ENCODE measurements at places on chromosomes 7 and 10.

DNA sequence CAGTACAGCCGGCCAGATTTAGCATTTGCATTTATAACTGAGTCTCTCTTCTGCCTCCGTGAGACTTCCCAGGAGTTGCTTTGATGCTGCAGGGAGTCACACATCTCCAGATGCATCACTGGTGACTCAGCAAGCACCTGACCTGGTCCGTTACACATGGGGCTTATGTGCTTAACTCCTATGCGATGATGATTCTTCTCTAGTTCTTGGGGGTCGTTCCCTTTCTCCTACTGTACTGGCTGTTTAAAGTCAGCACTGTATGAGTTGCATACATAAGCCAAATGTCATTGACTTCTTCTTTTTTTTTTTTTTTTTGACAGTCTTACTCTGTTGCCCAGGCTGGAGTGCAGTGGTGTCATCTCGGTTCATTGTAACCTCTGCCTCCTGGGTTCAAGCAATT lies 13.0 kb upstream of the AKR1E2 start:
- no peak for DNase-seq

DNA sequence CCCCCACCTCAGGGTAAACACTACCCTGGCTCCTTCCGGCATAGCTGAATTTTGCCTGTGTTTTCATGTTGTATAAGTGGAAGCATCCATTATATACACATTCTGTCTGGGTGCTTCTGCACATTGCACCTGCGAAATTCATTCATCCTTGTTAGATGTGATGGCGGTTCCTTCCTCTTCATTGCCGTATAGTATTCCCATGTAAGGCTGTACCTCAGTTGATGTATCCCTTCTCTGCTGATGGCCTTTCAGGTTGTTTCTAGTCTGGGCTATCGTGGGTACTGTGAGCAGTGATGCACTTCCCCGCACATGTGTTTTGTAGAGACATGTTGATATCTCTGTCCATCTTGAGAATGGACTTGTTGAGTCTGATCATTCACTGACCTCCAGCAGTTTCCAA lies 28.9 kb downstream of the ELFN1 start:
- no peak for DNase-seq

DNA sequence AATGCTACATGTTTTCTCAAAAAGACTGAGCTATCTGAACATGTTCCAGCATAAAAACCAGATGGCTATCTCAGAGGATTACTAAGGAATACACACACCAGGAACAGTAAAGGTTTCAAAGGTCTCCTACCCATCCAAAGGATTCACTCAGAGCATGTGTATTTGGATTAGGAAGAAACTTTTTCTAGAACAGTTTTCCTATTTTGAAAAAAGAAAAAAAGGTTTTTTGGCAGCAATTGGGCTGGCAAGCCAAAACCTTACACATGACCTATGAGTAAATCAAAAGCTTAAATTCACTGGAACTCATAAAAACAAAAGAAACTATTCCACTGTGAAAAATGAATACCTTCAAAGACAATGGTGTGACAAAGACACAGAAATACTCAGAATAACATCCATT lies 9.6 kb downstream of the TPK1 start:
- no peak for DNase-seq

DNA sequence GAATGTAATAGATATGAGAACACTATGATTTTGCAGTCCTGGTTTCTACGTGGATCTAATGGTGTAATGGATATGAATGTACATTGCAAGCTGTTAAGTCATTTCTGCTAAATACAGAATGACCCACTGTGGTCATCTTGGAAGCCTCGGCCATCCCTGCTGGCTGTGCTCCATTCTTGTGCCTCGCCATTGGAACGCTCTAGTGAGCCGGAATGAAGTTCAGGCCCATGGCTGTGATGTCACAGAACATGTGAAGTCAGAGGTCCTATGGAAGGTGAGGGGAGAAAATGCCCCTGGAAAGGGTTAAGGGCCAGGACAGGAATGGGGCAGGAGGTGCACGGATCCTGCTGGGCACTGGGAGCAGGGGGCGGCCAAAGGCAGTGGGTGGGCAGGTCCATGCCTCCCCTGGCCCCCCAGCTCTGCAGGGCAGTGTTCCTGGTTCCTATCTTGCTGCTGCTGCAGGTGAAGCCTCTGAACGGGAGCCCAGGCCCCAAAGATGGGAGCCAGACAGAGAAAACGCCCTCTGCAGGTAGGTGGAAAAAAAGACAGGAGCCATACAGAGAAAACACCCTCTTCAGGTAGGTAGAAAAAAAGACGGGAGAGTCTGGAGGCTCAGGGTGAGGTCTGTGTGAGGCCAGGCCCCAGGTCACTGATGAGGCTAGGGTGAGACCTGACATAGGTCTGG lies at the start of gene LLCFC1:
Gene LLCFC1, plus strand, starts transcription at position 259 of the 685 bp plus-strand sequence. Its CDS starts 138 bp downstream, at position 397.
- no peak for DNase-seq

DNA sequence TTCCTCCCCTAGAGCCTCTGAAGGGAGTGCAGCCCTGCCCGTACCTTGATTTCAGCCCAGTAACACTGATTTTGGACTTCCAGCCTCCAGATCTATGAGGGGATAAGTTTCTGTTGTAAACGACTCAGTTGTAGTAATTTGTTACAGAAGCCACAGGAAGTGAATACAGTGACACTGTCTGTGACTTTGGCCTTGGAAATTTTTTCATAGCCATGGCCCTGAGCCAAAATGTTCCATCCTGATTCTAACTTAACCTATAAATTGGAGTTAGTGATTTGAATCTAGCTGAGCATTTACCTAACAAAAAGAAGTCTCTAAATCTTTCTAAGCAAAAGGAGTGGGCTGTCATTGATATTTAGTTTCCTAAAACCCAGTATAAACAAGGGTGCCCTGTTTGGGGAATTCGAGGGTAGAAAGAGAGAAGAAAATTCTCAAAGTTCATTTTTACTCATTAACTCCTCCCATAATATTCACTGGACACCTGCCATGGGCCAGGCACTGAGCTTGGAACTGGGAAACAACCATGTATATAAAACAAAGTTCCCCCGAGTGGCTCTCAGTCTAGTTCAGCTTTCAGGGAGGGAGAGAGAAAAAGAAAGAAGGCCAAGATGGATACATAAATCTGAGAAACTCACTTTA lies 162.3 kb downstream of the SKIDA1 start:
- DNase-seq, result no peak

DNA sequence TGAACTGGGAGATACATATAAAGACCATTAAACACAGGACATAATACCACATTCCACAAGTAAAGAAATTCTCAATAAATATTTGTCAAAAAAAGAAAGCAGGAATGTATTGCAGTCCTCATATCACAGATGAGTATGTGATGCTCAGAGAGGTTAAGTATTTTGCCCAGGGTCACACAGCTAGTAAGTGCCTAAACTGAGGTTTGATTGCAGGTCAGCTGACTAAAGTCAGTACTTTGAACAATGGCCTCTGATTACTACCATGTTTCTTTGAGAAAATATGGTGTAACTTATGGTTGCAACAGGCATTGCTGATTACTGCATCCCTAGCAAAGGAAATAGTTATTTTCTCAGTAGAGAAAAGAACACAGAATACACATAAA lies 267.1 kb downstream of the ELMO1 start:
- no peak for DNase-seq

- no peak for DNase-seq
Measured at GRCh38 chr7:23230641-23231101, 15.9 kb upstream of the GPNMB start.

DNA sequence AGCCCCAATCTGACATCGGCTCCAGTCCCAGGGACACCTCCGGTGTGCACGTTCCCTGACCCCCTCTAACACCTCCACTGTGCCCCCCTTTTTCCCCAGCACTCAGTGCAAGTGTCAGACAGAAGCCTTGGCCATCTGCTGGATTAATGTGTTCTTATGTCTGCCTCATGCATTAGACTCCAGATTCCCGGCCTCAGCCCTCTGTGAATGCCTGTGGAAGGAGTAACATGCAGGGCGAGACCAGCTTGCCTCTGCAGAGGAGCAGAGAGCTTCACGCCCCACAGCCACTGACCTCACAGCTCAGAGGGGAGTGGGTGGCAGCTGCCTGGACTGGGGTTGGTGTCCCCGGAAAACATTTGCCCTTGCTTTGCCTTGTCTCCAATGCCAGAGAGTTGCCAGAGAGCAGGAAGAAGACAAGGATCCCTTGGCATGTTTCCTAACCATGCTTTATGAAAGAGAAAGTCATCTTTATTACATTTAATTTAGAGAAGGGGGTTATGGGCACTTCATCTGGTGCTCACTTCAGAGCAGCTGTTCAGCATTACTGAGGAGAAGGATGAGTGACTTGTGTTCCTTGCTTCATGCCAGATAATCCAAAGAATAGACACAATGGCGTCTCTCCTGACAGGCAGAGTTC lies 91.6 kb upstream of the CXCL12 start:
- no peak for DNase-seq

DNA sequence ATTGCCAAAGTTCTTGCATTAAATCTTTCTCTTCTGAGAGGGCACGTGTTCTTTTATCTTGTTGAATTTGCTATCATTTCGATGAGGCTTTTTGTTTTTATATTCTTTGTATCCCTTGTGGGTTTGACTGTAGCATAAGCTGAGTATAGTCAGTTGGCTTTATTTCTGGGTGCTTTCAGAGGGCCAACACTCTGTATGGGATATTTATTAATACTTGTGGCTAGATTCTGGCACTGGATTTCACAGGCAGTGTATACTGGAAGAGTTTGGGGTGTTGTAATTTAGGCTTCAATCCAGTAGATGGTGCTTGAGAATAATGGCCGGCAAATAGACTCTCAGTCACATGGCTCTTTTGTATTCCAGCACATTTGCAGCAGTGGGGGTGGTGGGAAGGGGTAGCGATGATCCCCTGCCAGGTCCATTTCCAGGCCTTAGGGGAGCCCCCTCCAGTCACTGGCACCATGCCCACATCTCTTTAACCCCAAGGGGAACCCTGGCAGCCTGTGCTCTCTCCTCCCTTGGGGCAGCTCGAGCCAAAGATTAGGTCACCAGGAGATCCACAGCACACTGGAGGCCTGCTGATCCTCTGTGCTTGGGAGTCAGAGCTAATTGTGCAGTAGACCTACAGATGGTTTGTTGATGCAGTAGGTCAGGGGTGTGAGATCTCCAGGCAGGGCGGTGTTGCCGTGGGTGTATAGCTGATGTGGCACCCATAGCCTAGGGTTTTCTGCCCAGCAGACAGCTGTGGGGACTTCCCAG lies 81.8 kb downstream of the PTPN20 start:
- no peak for DNase-seq

DNA sequence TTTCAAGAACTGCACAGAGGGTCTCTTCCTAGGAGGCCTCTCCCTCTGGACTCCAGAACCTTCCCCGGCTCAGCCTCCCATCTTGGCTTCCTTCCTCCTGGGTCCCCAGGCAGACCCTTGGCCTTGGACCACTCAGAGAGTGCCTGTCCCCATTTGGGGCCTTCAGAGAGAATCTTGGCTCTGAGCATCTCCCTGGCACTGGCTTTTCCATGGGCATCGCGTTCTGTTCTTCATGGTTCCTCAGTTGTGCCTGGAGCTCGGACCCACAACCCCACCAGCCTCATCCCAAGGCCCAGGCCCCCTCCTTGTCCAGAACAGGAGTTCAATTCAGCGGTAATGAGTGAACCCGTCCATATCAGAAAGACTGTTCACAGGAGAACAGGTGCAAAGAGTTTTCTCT lies 73.4 kb downstream of the VIPR2 start:
- no peak for DNase-seq

GRCh38 chr10:123229927-123230630 lies 75.9 kb downstream of the BUB3 start:
- no peak for DNase-seq

GRCh38 chr10:70650718-70651117 lies 21.6 kb upstream of the ADAMTS14 start:
- no peak for DNase-seq

GRCh38 chr7:155311826-155312537 lies 14.3 kb downstream of the INSIG1 start:
- DNase-seq, result no peak

DNA sequence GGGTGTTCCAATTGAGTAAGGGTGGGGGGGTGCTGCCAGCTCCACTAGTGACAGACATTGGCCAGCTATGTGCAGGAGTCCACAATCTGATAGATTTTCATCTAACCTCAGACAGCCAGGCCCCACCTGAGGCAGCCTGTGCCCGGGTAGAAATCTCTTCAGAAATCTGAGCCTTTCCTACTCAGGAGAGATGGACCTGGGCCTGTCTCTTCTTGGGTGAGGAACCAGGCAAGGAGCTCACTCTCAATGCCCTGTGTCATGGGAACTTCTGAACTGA lies 86.9 kb downstream of the UBE2H start:
- DNase-seq, result no peak

GRCh38 chr10:79562135-79562756 lies 2.0 kb upstream of the SFTPA2 start:
- peak; percentile 11 for DNase-seq

DNA sequence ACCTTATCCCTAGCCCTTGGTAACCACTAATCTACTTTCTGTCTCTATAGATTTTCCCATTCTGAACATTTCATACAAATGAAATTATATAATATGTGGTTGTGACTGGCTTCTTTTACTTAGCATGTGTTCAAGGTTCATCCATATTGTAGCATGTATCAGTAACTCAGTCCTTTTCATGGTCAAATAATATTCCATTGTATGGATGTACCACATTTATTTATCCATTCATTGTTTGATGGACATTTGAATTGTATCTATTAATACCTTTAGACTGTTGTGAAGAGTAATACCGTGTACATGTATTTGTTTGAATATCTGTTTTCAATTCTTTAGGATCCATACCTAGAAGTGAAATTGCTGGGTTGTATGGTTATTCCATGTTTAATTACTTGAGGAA lies 210.2 kb downstream of the BMPER start:
- DNase-seq, result no peak

GRCh38 chr7:11054033-11054432 lies 80.4 kb downstream of the PHF14 start:
- DNase-seq, result no peak

DNA sequence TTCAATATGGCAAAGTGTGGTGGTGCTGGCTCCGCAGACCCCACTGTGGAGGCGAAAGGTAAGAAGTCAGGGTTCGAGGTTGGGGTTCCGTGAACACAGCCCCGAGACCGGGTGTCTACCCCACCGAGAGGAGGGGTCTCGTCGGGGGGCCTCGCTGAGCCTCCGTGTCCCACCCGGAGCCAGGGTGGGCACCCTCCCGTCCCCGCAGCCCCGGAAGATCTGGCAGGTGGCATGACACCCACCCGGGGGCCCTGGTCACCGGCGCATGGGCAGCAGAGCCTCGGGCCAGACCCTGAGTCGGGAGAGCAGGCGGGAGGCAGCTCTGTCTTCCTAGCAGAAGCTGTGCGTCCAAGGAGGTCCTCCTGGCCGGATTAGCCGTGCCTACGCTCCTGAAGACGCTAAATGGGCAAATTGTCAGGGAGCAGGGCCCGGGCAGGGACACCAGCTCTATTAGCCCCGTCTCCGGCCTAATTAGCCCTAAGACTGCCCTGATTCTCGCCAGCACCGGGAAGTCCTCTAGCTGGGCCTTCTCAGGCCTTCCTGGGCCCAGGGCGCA lies 56.4 kb downstream of the UNCX start:
- no peak for DNase-seq

- DNase-seq, result no peak
Measured at GRCh38 chr7:11848251-11848650, 16.3 kb upstream of the THSD7A start.

DNA sequence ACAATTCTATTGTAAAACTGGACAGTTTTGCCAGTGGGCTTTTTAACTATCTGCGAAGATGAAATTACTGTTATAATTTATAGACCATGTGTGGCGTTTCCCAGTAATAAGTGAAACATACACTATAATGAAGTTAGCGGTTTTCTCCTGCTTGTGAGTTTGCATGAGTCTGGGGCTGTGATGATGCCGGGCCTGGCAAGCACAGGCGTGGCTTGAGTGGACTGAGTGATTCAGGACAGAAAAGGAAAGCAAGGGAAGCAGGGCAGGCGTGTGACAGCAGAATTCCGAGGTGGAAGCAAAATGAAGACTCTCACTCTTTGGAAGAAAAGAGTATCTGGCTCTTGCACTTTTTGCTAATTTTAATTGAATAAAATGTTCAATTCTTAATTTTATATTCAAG lies 90.5 kb downstream of the CUL1 start:
- DNase-seq, result no peak
